ENCODE measurements at places on chromosomes 2 and 18.

- no peak for DNase-seq
Measured at GRCh38 chr2:2877427-2877826, 500.2 kb downstream of the EIPR1 start.

- peak; percentile 17 for DNase-seq
Measured at GRCh38 chr2:36965751-36966369, 476 bp downstream of the STRN start.

DNA sequence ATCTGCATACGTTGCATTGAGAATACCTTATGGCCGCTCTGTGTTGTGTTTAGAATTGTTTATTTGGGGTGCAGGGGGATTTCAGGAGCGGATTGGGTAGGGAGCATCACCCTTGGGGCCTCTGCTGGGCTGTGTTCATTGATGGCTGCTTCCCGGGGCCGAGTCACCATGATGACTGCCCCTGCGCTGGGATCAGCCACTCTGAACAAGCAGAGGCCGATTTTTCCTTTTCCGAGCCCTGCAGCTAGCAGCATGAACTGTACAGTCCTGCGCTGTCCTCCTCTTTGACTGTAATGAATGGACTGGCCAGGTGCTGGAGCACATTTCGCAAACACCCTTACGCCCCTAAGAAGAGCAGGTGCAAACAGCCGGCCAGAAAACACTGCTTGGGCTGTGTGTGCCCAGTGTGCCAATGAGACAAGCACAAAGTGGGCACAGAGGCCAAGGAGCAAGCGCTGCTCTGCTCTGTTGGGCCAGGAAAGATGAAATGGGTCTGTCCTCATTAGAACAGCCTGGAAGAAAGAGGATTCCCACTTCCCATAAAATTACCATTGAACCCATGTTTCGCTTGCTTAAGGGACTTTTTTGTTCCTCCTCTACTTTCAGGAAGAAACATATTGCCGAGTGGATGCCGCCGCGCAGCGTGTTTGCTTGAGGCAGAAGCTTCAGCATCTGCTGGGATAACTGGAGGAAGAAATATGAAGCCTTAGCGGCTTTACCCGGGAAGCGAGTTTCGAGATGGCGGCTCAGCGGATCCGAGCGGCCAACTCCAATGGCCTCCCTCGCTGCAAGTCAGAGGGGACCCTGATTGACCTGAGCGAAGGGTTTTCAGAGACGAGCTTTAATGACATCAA, 82.7 kb downstream of the SH3BP4 start:
- DNase-seq: no peak

DNA sequence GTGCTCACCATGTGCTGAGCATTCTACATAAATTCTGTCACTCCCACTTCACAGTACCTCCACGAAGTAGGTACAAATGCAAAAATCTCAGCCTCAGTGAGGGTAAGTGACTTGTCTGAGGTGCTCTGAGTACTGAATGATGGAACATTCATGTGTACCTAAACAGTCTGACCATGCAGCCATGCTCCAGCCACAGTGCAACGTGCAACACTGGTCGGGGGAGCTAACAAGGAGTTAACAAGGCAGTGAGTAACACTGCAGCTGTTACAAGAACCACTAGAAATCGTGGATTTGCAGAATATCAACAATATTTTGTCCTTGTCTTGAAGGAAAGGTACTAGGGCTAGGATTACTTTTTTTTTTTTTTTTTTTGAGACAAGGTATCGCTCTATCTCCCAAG, 36.6 kb upstream of the NDUFV2 start:
- no peak for DNase-seq

GRCh38 chr2:159232456-159233170, 53.9 kb downstream of the WDSUB1 start:
- no peak for DNase-seq

- DNase-seq: no peak
Measured at GRCh38 chr2:74390606-74391005, 10.5 kb upstream of the DCTN1 start.

DNA sequence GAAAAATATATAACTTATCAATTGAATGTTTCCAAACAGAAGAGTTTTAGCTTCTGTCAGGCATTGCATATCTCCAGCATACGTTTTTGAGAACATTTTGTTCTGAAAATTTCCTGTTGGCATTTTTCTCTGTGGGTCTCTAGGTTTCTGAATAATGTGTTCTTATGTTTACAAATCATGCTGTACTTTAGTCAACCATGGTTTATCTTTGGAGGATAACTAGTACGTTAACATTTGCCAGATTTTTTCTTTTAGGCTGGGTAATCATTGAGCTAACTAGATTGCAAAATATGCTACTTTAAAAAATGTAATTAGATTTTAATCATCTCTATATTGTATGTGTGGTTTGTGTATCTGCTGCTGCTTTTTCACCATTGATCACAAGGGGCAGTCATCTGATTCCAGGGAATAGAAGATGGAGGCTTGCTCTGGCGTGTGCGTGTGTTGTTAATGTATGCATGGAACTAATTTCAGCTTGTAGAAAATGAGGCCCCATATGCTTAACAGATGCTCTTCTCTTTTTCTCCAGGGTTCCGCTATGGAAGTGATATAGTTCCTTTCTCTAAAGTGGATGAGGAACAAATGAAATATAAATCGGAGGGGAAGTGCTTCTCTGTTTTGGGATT, 21.3 kb downstream of the XRCC5 start:
- no peak for DNase-seq

DNA sequence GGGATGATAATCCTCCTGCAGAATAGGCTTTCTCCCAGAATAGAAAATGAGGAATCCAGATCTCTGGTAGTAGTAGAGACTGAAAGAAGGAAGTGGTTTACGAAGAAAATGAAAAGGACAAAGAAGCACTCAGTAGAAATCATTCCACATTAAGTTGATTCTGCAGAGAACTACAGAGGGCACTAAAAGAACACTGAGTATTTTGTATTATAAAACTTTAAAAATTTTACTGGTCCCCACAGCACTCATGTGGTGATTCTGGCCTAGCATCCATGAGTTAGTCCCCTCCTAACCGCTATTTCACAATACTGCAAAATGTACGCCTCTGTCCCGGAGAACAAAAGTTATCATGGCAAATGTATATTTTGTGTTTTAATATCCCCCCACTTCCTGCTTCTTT, 42.9 kb upstream of the SLC35F5 start:
- DNase-seq: peak; percentile 59

DNA sequence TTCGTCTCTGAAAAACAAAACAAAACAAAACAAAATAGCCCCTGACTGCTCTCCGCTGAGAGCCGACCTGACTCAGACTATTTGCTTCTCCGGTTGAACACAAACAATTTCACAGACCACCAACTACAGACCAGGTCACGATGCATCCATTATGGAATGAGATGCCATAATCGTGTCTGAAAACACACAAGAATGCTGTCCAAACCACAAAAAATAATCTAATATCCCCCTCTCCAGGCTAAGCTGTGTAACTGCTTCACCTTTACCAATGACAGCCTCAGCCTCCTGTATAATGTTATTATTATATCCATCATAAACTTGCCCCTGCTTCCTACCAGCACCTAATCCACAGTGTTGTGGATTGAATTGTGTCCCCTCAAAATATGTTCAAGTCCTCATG, 114.7 kb downstream of the DNAH6 start:
- DNase-seq: peak; percentile 1

- no peak for DNase-seq
Measured at GRCh38 chr2:19635951-19636510, 265.8 kb downstream of the TTC32 start.

DNA sequence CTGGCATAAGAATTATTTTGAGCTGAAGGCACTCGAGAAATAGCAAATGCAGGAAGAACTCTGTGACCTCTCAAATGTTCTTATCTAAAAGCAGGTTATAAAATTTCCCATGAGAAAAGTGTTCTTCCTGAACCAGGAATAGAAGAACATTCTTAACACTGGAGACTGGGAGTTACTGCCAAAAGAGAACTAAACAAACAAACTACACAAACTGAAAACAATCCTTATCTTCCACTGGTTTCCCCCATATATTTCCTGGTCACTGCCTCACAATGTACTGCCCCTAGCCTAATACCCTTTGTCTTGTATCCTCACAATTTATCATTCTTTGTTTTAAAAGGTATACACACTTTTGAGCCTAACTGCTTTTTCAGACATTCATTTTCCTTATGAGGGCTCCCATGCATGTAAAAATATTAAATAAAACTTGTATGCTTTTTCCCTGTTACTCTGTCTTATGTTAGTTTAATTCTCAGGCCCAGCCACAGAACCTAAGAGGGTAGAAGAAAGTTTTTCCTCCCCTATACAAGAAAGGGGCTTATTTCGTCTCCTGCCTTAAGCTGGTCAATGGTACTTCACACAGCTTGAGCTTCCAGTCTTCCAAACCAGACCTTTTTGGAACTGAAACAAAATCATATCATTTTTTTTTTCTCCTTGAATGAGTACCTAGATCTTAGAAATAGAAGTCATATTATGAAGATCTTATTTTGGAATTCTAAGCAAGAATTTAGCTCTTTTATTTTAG, 110.6 kb downstream of the MSTN start:
- no peak for DNase-seq

DNA sequence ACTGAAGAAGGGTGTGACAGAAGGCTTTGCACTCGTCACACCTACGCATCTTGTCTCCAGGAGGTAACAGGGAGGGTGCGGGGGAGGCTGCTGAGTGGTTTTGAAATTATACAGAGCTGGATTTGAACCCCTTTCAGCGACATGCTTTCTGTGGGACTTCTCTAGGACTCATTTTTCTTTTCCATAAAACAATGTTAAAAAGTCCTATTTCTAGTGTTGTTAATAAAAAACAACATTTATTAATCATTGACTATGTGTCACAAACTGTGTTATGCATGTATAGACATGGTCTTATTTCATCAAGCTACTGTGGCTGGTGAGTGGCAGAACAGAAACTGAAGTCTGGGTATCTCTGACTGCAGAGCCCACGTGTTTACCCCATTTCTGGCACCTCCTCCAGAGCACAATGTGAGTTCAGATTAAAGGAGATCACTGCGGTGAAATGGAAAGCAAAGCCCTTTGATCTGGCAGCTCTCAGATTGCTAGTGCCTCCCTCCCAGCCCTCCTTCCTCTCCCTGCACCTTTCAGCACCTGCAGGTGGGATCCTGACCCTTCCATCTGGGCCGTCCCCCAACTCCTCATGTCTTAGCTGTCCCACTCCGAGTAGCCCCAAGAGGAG, 315.5 kb upstream of the MYT1L start:
- no peak for DNase-seq

GRCh38 chr18:58813105-58813504, 51.6 kb upstream of the ZNF532 start:
- no peak for DNase-seq

- no peak for DNase-seq
Measured at GRCh38 chr18:28177828-28178635, 1.1 kb upstream of the CDH2 start.
